ENCODE measurements at places on chromosomes 5 and 9. TPM values are rescaled to one million over a fixed set of nuclear protein-coding genes. Genes with fewer than 3 reads are reported as not detected.

- no peak for DNase-seq
These were observed 50.5 kb downstream of the EHMT1 start for GRCh38 chr9:137669261-137669672.

DNA sequence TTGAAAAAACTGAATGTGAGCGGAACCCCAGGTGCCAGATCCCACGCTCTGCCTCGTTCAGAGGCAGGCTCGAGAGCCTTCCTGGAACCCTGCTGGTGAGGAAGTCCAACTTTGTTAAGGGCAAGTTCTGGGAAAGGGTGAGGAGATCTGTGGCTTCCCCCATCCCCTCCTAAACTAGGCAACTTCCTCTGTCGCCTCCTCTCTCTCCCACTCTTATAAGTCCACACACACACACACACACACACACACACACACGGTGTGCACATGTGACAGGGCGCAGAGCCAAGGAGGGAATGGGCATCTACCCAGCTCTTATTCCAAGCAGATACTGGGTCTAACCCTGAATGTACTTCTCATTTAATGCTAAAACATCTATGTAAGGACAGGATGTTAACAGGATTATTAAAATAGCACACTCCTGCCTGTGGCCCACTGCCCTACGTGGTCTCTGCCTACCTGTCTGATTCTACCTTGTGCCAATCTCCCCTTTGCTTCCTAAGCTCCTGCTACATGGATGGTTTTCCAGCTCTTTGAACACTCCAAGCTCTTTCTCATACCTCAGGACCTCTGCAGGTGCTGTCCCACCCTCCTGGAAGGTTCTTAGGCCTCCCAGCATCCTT, 72.4 kb upstream of the FBXW11 start:
- DNase-seq: no peak

ANKRD20A1 gene
- 0.24 TPM for total RNA-seq

GRCh38 chr9:126701813-126702140, 88.0 kb downstream of the LMX1B start:
- peak; percentile 20 for DNase-seq

- DNase-seq: no peak
These were observed 155.9 kb downstream of the FGF18 start for GRCh38 chr5:171575386-171575785.

DNA sequence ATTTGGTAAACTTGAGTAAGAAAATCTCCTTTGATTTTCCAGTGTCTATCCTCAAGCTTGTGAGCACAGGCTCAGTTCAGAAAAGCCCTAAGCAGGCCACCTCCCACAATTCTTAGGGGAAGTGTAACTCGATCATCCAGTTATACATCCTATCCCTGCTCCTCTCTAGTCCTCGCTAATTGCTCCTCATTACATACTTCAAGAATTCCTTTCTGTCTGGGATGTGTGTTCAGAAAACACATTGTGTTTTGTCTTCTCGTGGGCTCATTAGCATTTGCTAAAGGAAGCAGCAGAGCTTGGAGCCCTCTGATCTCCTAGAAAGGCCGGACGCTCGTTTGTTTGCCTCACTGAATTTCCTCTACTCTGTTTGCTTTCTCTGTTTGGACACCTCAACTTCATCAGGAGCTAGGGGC, 268.2 kb upstream of the RFX3 start:
- DNase-seq: no peak

SSBP2 gene
- 35.6 TPM for total RNA-seq

DNA sequence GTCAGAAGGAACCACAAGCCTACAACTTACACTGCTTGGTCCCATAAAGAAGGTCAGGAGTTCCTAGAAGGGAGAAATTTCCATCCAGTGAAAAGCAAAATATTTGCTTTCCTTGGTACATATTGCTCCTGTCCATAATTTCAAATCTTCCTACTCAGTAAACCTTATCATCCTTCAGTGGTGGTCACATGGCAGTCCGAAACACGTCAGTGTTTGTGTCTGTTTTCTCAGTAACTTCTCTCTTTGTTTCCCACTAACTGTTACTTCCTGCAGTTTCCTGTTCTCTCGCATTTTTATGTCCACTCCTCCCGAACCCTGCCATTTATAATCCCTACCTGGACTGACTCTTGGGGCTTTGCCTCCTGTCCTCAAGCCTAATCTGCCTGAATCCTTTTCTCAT, 129.1 kb downstream of the FANCC start:
- no peak for DNase-seq

CNTNAP3 gene
- 22.6 TPM for total RNA-seq

KIAA0825 gene
- 1.8 TPM for total RNA-seq

DNA sequence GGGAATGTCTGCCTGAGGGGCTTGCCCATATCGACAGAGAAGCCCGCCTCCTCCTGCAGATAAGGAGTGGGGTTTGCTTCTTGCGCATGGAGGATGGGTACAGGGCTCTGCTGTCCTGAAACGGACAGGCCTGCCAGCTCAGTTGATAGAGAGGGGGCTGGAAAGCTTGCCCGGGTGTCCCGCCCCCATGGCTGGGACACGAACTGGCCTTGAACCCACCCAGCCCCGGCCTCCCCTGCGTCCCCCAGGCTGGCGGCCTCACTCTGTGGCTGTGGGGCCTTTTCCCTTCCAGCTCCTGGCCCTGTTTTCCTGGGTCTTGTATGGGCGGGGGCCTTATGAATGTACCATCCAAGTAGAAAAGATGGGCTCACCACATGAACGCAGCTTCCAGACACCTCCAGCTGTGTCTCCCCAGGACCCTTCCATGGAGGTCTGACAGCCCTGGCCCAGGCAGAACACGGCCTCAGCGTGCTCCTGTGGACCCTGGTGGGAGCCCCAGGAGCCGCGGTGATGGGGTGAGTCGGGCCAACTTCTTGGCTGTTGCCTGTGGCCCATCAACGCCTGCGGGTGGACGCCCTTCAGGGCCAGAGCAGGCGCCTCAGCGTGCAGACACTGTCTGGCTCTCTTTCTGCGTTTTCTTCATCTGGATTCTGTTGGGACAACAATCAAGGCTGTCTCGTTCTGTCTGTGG, 15.9 kb upstream of the SLC2A6 start:
- no peak for DNase-seq

GRCh38 chr5:135839566-135839965, 5.1 kb downstream of the SLC25A48 start:
- no peak for DNase-seq

SLC46A2 gene
- total RNA-seq: not detected

GRCh38 chr9:111969622-111970021, 73.0 kb downstream of the UGCG start:
- no peak for DNase-seq

- DNase-seq: no peak
These were observed 90.9 kb upstream of the BOD1 start for GRCh38 chr5:173707392-173707791.

SAPCD2 gene
- 29.8 TPM for total RNA-seq

DNA sequence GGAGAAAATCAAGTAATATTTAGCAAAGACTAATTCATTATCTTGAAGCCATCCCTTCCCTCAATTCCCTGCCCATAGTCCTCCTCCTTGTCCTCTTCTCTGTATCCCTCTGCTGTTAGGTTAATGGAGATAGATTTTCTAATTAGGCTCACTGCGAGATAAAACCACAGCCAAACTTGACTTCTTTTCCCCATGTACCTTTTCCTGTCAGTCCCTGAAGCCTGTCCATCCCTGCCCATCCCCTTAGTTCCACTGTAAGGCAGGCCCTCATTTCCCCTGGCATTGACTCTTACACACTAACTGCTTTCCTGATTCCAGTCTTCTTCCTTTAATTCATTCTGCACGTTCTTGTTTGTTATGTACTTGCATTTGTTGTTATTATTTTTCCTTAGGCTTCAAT, 1.2 kb downstream of the TLR4 start:
- DNase-seq: no peak

DNA sequence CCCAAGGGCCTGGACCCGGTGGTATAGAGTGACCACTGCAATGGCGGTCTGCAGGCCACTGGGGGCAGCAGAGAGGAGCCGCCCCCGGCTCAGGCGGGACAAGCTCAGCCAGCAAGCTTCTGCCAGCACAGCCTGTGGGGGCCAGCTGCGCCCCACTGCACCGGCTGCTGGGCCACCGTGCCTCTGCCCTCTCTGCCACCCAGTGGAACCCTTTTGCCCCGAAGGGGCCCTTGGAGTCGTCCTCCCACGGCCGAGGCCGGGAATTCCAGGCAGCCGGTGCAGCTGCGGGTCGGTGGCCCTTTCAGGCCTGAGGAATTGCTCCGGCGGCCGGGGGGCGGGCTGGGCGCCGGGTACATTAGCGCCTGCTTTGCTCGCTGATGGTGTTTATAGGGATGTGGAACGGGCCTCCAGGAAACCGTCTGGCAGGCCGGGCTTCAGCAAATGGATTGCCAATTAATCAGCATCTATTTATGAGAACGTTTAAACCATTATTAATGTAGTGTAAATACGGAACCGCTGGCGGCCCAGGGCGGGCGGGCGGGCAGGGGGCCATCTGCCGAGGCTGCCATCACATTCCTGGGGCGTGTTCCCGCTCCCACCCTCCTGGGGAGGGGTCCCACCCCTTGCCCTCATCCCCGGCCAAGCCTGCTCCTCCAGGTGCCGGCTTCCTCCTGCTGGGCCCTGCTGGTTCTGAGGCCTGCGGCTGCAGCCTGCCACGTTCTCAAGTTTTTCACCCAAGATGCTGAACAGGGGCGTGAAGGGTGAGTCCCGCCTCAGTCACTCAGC, 127.4 kb downstream of the BARX1 start:
- peak; percentile 88 for DNase-seq

GRCh38 chr5:58200451-58200850, 259.4 kb downstream of the PLK2 start:
- no peak for DNase-seq

- no peak for DNase-seq
These were observed 65.1 kb upstream of the DNAH5 start for GRCh38 chr5:14009575-14009974.

DNA sequence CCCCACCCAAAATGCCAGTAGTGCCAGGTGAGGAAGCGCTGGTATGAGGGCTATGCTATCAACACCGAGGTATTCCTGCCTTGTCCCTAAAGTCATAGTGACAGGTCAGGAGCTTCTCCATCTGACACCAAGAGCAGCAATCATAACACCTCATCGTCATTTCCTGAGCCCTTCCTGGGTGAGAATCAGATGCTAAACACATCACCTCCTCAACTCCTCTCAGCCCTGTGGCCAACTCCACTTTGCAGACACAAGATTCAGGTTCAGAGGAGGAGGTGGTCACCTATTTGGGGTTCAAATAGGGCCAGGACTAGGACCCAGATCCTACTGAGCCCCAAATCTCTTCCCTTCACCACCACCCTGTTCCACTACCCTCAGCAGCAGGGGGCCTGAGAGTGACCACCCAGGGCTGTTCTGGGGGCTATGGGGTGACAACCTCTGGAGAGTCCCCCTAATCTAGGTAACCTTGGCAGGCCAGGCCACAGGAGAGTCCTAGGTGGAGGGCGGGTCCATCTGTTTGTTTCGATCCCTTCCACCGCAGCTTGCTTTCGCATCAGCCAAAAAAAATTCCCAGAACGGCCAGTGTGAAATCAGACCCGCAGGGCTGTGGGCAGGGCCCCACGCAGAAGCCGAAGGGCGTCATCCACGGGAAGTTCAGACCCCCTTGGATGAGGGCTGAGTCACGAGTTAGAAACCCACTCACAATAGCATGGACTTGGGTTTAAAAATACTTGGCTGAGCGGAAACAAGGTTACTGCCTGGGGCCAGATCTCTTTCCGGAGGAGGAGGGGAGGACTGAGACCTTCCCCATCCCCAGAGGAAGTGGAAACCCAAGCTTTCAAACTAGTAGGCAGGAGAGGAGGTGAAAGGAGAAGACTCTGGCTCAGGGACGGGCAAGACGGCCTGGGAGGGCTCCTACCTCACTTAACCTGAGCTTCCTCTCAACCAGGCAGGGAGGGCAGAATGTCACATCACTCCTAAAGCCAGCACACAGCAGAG, 8.7 kb downstream of the STK10 start:
- DNase-seq: peak; percentile 57

CDX1 gene
- total RNA-seq: 0.22 TPM

RNF130 gene
- total RNA-seq: 76.4 TPM

PCDH12 gene
- total RNA-seq: not detected

GRCh38 chr5:179822059-179822432, 1.3 kb downstream of the SQSTM1 start:
- no peak for DNase-seq

- no peak for DNase-seq
These were observed 2.4 kb downstream of the EHMT1 start for GRCh38 chr9:137621131-137621757.

DNA sequence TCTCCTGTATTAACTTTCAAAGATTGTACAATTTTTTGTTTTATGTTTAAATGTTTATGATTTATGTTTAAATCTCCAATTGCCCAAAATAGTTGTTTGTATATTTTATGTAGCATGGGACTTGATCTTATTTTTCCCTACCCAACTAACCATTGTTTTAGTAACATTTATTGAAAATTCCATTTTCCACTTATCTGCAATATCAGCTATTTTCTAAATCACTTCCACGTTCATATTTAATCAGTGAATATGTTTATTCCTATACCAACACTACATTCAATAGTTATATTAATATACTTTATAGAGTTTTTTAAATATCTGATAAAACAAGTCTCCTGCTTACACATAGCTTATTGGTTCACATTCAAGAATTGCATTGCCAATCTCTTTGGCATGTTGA, 532.2 kb downstream of the CHSY3 start:
- DNase-seq: no peak

- no peak for DNase-seq
These were observed 30.2 kb downstream of the SNX18 start for GRCh38 chr5:54547711-54548250.

DNA sequence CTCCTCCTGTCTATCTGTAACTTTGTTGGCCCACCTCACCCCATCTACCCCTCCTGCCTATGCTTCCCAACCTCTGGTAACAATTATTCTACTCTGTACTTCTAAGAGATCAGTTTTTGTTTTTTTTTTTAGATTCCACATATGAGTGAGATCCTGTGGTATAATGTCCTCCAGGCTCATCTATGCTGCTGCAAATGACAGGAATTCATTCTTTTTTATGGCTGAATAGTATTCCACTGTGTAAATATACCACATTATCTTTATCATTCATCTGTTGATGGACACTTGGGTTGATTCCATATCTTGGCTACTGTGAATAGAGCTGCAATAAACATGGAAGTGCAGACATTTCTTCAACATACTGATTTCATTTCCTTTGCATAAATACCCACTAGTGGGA, 8.0 kb upstream of the NPR2 start:
- DNase-seq: no peak

TAF11L5 gene
- not detected for total RNA-seq

DNA sequence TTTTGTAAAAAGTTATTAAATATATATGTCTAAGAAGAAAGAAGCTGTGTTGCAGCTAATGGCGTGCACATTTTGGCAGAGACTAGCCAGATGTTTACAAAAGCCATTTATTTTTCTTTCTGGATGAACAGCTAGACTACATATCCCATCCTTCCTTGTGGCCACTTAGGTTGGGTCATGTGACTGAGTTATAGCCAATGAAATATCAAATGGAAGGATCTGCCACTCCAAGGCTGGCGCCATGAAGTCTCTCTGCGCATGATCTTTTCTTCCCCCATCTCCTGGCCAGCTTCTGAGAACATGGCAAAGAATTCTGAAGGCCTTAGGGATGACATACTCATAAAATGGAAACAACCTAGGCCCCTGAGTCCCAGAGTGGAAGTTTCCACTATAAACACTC, 244.2 kb upstream of the DAB2 start:
- DNase-seq: no peak

GRCh38 chr9:128863647-128864046, 18.1 kb downstream of the KYAT1 start:
- peak; percentile 94 for DNase-seq

FAM78A gene
- total RNA-seq: 2.1 TPM

- DNase-seq: no peak
These were observed 48.9 kb upstream of the CPEB4 start for GRCh38 chr5:173839117-173839713.
